ENCODE measurements at places on chromosomes 5 and 9.

DNA sequence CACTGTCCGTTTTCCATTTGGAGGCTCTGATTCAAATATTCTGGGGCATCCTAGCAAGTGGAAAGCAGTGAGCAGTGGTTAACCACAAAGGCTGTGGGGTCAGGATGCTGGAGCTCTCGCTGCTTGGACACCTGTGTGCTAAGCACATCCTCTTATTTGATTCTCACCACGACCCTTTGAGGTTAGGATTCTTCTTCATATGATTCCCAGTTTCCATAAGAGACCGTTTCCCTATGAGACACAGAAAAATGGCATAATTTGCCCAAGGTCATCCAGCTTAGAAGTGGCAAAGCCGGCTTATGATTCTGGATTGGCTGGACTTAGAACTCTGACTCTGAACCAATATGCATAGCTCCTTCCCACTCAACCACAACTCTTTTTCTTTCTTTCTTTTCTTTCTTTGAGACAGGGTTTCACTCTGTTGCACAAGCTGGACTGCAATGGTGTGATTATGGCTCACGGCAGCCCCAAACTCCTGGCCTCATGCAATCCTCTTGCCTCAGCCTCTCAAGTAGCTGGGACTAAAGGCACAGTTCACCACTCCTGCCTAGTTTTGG lies 207.7 kb downstream of the TTLL11 start:
- DNase-seq: no peak

GRCh38 chr9:90061187-90061586 lies 456.4 kb downstream of the GADD45G start:
- DNase-seq: no peak

DNA sequence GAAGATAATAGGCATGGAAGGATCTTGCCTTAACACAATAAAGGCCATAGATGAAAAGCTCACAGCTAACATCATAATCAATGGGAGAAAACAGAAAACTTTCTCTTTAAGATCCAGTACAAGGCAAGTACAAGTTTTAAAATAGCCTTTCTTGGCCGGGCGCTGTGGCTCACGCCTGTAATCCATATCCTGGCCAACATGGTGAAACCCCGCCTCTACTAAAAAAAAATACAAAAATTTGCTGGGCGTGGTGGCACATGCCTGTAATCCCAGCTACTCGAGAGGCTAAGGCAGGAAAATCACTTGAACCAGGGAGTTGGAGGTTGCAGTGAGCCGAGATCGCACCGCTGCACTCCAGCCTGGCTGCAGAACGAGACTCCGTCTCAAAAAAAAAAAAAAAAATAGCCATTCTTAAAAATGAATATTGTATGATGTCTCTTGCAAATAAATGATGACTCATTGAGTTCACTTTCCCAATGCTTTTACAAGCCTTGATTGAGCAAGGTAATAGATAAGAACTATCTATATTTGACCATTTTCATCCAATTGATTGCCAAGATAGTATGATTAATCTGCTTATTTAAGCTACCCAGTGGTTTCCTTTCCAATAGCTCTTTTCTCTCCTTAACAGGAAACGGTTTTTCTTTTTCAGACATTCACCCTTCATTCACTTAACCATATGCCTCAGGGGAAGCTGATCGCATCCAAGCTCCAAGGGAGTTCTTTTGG lies 15.8 kb downstream of the CCDC152 start:
- no peak for DNase-seq

GRCh38 chr9:124303762-124304161 lies 46.0 kb downstream of the NEK6 start:
- DNase-seq: no peak

DNA sequence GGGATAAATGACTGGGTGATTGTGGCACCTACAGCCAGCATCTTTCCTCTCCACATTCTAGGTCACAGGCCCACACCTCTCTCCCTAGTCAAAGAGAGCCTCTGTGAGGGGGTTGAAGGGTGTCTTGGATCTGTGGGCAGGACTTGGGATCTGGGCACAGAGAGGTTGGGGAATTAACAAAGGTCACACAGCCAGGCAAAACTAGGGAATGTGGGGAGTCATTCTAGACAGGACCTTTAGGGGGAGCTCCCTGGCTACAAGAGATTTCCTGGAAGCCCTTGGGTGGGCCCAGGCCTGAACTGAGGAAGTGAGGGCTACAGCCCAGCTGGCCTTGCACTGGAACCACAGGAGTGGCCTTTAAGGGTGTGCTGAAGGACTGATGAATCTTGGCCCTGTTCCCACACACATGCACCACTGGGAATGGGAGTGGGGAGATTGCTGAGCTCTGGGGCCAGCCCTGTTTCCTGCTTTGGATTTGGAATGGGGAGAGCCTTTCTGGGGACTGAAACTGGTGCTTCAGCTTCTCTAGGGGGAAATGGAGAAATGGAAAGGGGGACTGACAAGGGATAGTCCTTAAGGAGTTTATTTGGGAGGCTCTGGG lies 12.4 kb upstream of the CXXC5 start:
- DNase-seq: no peak

DNA sequence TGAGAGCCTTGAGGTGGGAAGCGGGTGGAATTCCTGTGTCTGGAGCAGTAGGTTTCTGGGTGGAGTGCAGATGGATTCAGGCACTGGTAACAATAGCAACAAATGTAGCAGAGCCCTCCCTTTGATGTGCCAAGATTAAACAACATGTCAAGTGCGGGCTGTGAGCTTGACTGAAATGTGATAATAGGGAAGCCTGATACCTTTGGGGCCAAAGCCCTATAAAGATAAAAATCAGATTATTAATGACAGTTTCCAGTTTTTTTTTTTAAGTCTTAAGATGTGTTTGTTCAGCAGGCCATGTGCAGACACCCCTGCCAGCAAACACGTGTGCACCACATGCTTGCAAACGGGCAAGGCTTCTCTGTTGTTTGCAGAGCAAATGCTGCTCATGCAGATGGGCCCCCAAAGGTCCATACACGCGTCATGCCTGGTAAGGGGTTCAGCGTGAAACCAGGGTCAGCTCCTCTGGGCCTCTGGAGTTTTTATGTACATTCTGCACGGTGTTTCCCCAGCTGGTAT lies 193.2 kb downstream of the GADD45G start:
- DNase-seq: no peak

DNA sequence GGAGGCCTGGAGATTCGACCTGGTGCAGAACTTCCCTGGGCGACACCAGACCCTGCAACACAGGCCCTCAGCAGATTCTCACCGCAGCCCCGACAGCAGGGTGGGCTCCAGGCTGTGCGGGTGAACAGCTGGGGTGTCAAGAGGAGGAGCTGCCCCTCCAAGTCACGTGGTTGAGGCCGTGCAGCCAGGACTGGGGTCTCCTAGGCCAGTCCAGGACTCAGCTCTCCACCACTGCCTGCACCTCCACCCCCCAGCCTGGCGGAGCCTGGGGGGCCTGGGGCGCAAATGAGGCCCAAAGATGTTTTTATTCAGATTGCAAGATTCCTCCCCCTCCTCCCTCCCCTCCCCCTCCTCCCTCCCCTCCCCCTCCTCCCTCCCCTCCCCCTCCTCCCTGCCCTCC lies 9.2 kb upstream of the AGPAT2 start:
- DNase-seq: no peak

DNA sequence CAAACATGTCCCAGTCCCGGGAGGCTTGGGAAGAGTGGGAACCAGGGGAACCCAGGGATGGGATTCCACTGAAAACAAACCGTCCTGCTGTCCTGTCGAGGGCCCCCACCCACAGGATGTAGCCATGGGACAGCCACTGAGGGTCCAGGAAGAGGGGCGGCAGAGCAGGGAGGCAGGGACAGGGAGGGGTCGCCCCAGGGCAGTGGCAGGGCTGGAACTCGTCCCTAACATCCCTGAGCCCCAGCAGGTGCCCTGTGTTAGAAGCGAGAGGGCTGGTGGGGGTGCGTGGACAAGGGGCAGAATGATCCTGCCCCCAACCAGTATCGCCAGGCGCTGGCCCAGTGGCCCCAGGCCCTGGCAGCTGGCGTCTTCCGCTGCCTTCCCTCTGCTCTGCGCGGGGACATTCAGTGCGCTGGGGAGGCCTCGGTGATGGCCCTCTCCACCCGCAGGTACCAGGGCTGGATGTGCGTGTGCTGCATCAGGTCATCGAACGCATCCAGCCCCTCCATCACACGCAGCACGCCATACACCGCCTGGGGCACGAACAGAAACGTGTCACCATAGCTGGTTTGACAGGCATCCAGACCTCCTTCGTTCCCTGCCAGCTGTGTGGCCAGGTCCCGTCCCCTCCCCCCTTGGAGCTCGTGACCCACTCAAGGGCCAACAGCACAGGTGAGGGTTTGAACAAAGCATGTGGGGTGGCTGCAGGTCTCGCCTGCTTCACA lies 6.6 kb downstream of the PTGES2 start:
- no peak for DNase-seq

DNA sequence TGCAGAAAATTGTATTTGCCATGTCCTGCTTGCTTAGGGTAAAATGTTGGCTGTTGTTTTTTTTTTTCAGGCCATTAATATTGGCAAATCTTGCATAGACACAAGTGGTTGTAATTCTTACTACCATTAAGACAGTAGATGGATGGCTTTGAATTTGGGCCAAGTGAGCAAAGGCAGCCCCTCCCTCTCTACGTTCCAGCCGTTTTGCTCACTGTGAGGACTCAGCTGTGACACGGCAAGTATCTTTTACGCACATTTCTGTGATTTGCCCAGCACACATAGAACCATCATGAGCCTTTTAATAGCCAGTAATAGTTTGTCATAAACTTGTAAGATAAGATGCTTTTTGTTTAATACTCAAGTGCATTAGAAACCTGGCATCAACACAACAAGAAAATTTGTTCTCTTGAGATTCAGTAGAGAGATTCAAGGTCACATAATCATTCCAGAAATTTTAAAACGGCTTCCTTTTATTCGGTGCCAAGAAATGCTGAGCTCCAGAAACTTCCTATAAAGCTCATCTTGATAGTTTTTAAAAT lies 205.2 kb upstream of the ADCY2 start:
- DNase-seq: no peak

DNA sequence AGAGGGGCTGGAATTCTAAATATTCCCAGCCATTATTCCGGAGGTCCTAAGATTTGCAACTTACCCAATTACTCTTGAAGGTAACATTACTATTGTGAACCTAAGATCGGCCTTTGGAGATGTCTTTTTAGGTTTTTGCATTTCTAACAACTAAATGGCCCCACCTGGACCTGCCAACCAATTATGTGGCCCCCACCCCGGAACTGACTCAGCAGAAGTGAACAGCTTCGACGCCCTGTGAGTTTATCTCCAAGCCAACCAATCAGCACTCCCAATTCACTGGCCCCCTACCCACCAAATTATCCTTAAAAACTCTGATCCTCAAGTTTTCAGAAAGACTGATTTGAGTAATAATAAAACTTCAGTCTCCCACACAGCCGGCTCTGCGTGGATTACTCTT lies 62.9 kb downstream of the NEURL1B start:
- no peak for DNase-seq

DNA sequence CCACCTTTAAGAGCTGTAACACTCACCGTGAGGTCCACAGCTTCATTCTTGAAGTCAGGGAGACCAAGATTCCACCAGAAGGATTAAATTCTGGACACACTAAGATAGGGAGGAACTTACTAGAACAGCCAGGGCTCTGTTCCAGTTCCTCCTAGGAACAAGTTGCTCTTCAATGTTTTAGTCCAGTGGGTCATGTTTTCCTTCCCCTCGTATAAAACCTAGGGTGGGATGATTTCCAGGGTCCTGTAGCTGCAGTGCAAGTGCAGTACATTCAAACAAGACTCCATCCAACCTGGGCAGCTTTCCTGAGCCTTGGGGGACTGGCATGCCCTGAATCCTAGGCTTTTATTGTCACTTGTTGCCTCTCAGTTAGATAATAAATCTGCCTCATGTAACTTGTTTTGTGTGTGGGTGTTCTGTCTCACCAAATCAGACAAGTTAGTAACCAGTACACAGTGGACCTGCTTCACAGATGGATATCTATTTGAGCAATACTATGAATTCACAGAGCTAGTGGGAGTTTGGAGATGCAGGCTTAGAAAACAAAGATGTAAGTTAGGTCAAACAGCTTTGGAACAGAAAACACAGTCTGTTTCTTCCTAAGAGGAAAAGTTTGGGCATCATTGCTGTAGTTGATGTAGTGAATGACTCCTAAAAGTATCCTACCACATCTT lies 405.6 kb downstream of the GABRG2 start:
- DNase-seq: no peak

All from activated CD4-positive, alpha-beta T cell treated with anti-CD3 and anti-CD28 coated beads, Interleukin-2, amount 50 U/mL, for 4 hours (primary cell).